Activated naive CD8-positive, alpha-beta T cell treated with anti-CD3 and anti-CD28 coated beads, Interleukin-2, amount 10 ng/mL, durations not matched to agents 7 days and 5 days (primary cell): ENCODE measurements at places on chromosomes 7 and 10. TPM values are rescaled to one million over a fixed set of nuclear protein-coding genes. Genes with fewer than 3 reads are reported as not detected.

SLC4A2 gene
- 89.9 TPM for total RNA-seq

DNA sequence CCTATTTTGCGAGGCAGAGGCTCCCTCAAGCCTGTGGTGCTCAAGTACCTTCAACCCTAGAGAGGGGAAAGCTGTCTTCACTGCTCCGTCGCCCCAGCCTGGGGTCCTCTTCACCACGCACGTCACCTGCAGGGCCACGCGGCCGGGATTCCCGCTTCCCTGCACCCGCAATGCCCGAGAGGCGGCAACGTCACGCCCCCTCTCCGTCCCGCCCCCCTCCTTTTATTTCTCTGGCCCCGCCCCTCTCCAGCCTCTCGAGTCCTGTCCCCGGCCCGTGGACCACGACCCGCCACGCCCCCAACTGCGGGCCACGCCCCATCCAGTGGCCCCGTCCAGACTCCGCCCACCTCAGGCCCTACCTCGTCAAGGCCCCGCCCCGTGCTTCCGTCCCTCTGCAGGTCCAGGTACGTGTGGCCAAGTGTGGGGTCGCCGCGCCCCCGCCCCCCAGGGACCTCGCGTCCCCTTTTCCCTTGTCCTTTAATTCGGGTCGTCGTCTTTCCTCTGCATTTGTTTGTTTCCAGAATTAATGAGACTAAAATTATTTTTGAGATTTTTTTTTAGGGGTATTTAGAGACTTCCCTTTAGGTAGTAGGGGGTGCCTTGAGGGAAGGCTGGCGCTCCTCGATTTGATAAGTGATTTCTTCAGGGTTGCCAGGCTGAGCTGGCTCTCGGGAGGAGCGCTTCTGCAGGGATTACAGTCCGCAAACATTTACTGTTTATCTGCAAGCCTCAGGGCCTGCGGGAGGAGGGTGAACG lies 69.8 kb upstream of the BAIAP2L1 start:
- H3K4me1 ChIP-seq = no peaks in the 10 kb centered on the region
- no peak overlapping the region for H3K4me3 ChIP-seq
- peak; percentile 31 for DNase-seq
- peaks cover 14% of the 10 kb centered on the region for H3K27me3 ChIP-seq

DNA sequence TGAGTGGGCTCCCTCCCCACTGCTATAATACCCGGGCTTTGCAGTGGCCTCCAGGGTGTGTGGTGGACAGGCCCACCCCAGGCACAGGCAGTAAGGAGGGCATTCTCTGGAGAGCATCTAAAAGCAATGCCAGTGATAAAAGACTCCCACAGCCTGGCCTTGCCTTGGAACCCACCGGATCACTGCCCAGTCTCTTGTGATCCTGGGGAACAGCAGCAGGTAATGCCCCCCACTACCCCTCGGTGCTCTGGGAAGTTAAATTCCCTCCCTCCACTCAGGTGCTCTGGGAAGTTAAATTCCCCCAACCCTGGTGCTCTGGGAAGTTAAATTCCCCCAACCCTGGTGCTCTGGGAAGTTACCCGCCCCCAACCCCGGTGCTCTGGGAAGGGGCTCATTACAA lies 565.2 kb downstream of the TCERG1L start:
- H3K36me3 ChIP-seq = no peaks in the 10 kb centered on the region
- H3K4me1 ChIP-seq = no peaks in the 10 kb centered on the region
- H3K27ac ChIP-seq = no peak overlapping the region
- H3K4me3 ChIP-seq = no peak overlapping the region
- DNase-seq = no peak

DNA sequence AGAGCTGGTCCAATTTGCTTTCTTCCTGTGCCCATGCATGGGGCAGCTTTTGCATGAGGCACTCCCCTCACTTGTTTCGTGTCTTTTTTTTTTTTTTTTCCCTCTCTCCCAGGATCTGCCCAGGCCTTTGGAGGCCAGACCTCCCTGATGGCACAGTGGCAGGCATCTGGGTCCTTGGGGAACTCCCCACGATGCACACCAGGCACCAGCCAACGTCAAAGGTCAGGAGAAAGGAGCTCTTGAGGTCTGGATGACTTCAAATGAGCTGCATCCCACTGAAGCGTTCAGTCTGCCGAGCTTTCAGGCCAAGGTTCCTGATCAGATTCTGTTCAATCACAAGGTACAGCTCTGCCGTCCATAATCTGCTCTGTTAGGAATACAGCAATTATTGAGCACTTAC lies 97.2 kb upstream of the CARD11 start:
- no peaks in the 10 kb centered on the region for H3K4me1 ChIP-seq
- no peak overlapping the region for H3K4me3 ChIP-seq
- no peak for DNase-seq
- no peak overlapping the region for H3K27ac ChIP-seq
- no peaks in the 10 kb centered on the region for H3K36me3 ChIP-seq

ATOH7 gene
- not detected for total RNA-seq

- DNase-seq = peak; percentile 77
- no peak overlapping the region for H3K4me3 ChIP-seq
- H3K4me1 ChIP-seq = no peaks in the 10 kb centered on the region
- H3K27me3 ChIP-seq = no peaks in the 10 kb centered on the region
- H3K36me3 ChIP-seq = peaks cover 5% of the 10 kb centered on the region
- no peak overlapping the region for H3K27ac ChIP-seq
Measured at GRCh38 chr7:774161-775109, 47.4 kb upstream of the PRKAR1B start.

DNA sequence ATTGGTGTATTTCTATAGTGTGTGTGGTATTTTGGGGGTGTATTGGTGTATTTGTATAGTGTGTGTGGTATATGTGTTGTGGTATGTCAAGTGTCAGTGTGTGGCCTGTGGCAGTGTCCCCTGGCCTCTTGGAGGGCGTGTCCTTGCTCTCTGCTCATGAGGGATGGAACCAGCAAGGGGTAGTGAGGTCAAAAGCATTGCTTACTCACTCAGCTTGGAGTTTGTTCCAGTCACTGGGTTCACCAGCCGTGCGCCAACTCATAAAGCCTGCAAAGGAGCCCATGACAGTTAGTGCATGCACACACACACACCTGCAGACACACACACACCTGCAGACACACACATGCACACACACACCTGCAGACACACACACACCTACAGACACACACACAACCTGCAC lies 4.3 kb upstream of the TRPV6 start:
- H3K4me3 ChIP-seq = no peak overlapping the region
- no peak overlapping the region for H3K27ac ChIP-seq
- H3K36me3 ChIP-seq = no peaks in the 10 kb centered on the region
- no peaks in the 10 kb centered on the region for H3K27me3 ChIP-seq
- peaks cover 5% of the 10 kb centered on the region for H3K4me1 ChIP-seq

DNA sequence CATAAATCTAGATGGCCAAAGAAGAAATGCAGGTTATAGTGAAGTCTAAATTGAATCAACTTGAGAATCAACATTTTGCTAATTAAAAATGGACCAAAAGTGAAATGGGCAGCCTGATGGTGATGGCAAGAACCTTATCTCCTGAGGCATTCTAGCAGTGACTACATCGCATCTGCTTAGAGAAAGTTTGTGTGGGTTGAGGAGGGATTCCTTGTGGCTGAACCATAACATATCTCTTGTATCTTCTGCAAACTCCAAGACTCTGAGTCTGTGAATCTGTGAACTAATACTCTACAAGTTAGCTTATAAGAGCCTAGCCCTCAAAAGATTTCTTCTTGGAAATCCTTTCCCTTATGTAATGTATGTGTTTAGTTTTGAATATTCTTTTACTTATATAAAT lies 85.6 kb downstream of the PRKG1 start:
- H3K4me3 ChIP-seq = no peak overlapping the region
- H3K36me3 ChIP-seq = no peaks in the 10 kb centered on the region
- DNase-seq = no peak
- no peak overlapping the region for H3K27ac ChIP-seq
- no peaks in the 10 kb centered on the region for H3K4me1 ChIP-seq

CNOT4 gene
- total RNA-seq = 25.8 TPM
